Effector memory CD4-positive, alpha-beta T cell (primary cell): ENCODE measurements at places on chromosomes 7 and 10.

DNA sequence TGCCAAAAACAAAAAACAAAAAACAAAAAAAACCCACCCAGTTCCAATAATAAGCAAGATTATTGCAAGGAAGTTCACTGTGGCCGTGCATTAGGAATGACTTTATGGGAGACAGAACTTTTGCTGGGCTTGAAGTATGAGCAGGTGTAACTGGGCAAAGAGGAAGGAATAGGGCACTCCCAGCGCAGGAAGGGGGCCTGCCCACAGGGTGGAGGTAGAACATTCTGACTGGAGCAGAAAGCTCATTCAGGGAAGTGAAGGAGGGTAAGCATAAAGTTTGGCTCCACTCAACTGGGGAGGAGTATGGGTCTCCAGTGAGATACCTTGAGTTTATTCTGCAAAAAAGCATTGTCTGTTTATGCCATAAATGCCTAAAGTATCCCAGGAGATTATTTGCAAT lies 42.1 kb upstream of the WIPF3 start:
- no peak overlapping the region for H3K27ac ChIP-seq
- H3K4me3 ChIP-seq, result no peak overlapping the region
- no peaks in the 10 kb centered on the region for H3K27me3 ChIP-seq
- DNase-seq, result no peak
- no peaks in the 10 kb centered on the region for H3K36me3 ChIP-seq

DNA sequence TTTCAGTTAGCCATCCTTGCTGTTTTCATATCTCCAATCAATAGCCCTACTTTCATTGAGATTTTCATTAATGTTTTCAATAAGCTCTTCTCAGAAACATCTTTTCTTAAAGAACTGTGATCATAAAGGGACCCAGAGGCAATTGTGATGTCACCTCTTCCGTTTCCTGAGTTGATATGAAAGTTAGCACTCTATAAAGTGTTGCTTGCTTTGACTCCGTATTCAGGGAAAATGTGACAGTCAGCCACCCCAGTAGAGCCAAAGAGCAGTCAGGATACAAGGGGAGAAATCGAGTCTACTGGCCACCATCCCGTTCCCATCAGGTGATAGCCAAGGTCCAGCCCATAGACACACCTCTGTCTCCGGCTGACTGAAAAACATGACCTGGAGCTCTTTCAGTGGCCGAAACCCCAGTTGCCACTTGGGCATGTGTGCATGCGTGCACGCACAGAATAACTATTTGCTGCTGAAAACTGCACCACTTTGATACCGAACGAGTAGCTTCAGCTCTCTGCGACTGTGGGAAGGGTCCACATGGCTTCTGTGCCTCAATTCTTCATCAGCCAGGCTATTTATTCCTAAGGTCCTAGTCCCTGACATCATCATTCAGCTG lies 291.4 kb downstream of the USP6NL start:
- no peak overlapping the region for H3K27ac ChIP-seq
- H3K4me3 ChIP-seq, result no peak overlapping the region
- H3K27me3 ChIP-seq, result no peaks in the 10 kb centered on the region
- DNase-seq, result no peak
- H3K36me3 ChIP-seq, result peaks cover 83% of the 10 kb centered on the region
- H3K4me1 ChIP-seq, result peaks cover 8% of the 10 kb centered on the region

DNA sequence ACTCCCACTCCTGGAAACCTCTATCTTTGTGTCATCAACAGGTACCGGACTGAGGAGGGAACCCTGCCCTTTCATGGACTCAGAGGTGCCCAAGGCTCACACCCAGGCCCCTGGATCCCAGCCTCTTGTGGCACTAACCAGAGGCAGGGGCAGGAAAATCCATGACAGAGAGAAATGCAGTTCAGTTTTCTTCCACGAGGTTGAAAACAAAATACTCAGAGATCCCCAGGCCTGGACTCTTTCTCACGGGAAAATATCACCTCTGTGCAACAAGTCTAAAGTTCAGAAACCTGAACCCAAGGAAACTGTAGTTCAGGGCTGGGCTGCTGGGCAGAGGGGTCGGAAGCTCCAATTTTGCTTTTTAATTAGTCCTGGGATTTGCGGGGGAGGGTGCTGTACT lies 21.4 kb upstream of the OPN4 start:
- no peak overlapping the region for H3K4me3 ChIP-seq
- H3K27ac ChIP-seq, result no peak overlapping the region
- no peaks in the 10 kb centered on the region for H3K4me1 ChIP-seq
- H3K27me3 ChIP-seq, result peaks cover 14% of the 10 kb centered on the region
- H3K36me3 ChIP-seq, result no peaks in the 10 kb centered on the region
- DNase-seq, result no peak

- H3K4me1 ChIP-seq, result no peaks in the 10 kb centered on the region
- no peaks in the 10 kb centered on the region for H3K27me3 ChIP-seq
- no peak overlapping the region for H3K27ac ChIP-seq
- DNase-seq, result no peak
Measured at GRCh38 chr7:137801003-137801402, 45.8 kb downstream of the DGKI start.

DNA sequence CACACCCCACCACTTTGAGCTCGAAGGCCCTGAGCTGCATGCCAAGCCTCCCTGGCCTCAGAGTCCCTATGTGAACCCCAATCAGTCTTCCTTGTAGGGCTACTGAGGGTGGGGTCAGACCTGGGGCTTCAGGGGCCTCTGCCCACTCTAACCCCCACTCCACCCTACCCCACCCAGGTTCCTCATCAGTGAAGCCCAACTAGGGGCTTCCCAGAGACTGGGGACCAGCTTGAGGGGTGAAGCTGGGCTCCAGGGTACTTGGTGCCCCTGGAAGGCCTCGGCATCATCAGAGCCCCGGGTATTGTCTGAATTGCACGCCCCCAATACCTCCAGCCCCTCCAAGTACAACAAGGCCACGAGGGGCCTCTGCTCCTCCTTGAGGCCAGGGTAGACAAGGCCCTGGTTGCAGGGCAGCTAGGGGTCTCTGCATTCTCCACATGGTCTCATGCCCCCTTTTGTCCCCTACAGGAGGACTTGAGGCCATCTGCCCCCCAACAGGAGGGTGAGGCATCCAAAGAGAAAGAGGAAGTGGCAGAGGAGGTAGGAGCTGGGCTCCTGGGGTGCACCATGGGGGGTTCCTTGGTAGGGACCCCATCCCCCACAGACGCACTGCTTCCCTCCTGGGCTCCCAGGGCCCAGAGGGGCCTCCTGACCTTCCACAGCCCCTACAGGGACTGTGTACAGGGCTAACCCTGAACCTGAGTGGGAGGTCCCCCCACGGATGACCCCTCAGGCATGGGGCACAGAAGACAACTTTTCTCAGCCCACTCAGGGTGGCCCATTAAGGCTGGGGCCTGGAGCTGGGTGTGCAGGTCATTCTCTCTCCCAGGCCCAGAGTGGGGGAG lies 4.0 kb downstream of the SNCG start:
- no peak overlapping the region for H3K4me3 ChIP-seq
- H3K27ac ChIP-seq, result no peak overlapping the region
- peaks cover 7% of the 10 kb centered on the region for H3K4me1 ChIP-seq
- no peaks in the 10 kb centered on the region for H3K36me3 ChIP-seq

GRCh38 chr7:142812437-142813215 lies 41.9 kb downstream of the PRSS2 start:
- H3K27me3 ChIP-seq, result no peaks in the 10 kb centered on the region
- H3K4me3 ChIP-seq, result peak overlapping the region; percentile 5
- peak overlapping the region; percentile 54 for H3K27ac ChIP-seq
- DNase-seq, result no peak

- no peaks in the 10 kb centered on the region for H3K36me3 ChIP-seq
- no peak for DNase-seq
- no peak overlapping the region for H3K4me3 ChIP-seq
- no peak overlapping the region for H3K27ac ChIP-seq
- no peaks in the 10 kb centered on the region for H3K4me1 ChIP-seq
Measured at GRCh38 chr7:21767300-21767900, 178.3 kb downstream of the CDCA7L start.

- no peaks in the 10 kb centered on the region for H3K27me3 ChIP-seq
- no peaks in the 10 kb centered on the region for H3K4me1 ChIP-seq
- no peaks in the 10 kb centered on the region for H3K36me3 ChIP-seq
Measured at GRCh38 chr10:116475866-116476265, 48.2 kb downstream of the PNLIPRP3 start.

DNA sequence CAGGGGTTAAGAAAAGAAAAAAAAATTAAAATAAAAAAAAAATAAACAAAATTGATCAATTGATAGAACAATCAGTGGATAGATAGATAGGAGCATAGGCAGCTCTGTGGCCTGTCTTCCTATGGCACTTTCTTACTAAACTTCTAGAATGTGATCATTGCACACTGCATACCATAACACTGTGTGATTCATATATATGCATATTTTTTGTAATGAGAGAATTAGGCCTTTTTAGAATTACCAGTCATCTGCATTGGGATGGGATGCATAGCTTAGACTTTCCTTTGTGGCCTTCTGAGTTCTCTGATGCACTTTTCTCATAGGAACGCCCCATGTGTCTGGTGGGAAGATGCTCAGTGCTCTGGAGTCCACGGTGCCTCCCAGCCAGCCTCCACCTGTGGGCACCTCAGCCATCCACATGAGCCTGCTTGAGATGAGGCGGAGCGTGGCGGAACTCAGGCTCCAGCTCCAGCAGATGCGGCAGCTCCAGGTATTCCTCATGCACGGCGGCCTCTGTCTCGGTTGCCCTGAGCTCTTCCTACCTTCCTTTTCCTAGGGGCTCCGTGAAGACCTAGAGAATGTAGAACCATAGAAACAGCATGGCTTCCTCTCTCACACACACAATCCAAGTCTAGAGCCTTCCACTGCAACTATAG lies 222.5 kb downstream of the ARHGAP21 start:
- no peak overlapping the region for H3K4me3 ChIP-seq
- no peaks in the 10 kb centered on the region for H3K36me3 ChIP-seq
- H3K27me3 ChIP-seq, result no peaks in the 10 kb centered on the region

DNA sequence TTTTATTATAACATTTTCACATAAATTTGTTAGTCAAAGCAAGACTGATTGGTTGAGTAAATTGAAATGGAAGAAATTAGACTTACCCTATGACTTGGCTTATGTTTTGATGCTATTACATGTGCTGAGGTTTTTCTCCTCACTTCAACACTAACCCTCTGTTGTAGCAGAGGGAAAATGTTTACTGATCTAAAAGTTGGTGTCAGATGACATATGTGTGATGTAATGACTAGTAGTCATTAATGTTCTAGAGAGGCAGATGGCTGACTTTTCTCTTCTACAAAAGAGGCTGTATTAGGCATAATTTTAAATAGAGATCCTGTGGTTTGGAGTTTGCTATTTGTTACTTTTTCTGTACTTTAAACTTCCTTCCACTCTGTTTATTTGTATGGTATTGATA lies 266.0 kb downstream of the BBS9 start:
- DNase-seq, result no peak
- no peaks in the 10 kb centered on the region for H3K36me3 ChIP-seq
- H3K4me1 ChIP-seq, result no peaks in the 10 kb centered on the region
- no peaks in the 10 kb centered on the region for H3K27me3 ChIP-seq
- H3K27ac ChIP-seq, result no peak overlapping the region

GRCh38 chr7:21146642-21147423 lies 281.1 kb upstream of the SP4 start:
- H3K27ac ChIP-seq, result no peak overlapping the region
- H3K4me3 ChIP-seq, result no peak overlapping the region
- no peaks in the 10 kb centered on the region for H3K36me3 ChIP-seq
- no peaks in the 10 kb centered on the region for H3K27me3 ChIP-seq
- H3K4me1 ChIP-seq, result no peaks in the 10 kb centered on the region

GRCh38 chr7:150435390-150436073 lies 14.9 kb upstream of the GIMAP8 start:
- no peak for DNase-seq
- H3K27me3 ChIP-seq, result no peaks in the 10 kb centered on the region
- no peak overlapping the region for H3K27ac ChIP-seq

DNA sequence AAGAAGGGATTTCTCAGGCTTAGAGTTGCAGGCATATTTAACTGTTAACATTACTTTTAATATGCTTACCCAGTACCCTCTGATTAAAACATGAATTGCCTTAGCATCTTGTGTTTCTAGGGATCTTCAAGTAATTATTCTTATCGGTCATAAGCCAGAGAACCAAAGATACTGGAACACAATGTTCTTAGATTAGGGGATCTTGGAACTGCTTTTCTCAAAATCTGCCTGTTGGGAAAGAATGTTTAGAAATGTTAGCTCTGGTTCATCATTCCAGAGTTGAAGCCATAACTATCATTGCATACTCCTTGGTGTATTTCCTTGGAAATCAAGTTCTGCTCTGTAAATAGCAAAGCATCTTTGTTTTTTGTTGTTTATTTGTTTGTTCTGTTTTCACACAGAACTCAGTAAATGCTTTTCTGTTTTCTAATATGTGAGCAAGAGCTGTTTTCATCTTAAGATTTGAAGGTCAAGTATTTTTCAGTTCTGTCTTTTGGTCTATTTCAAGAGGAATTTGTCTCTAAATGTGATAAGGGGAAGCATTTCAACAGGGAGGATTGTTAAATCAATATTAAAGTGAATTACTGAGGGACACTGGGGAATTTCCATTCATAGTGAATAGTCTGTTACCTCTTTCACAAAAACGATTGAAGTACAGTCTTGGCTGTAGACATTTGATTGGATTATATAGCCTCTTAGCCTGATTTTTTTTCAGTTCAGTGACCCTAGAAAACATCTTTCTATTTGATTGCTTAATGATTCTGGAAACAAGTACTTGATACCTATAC lies 103.2 kb upstream of the CYP26C1 start:
- H3K4me1 ChIP-seq, result no peaks in the 10 kb centered on the region
- H3K27me3 ChIP-seq, result no peaks in the 10 kb centered on the region
- H3K27ac ChIP-seq, result no peak overlapping the region
- peaks cover 5% of the 10 kb centered on the region for H3K36me3 ChIP-seq
- no peak for DNase-seq

- no peaks in the 10 kb centered on the region for H3K27me3 ChIP-seq
- no peaks in the 10 kb centered on the region for H3K36me3 ChIP-seq
- DNase-seq, result no peak
- H3K4me1 ChIP-seq, result no peaks in the 10 kb centered on the region
- no peak overlapping the region for H3K27ac ChIP-seq
- no peak overlapping the region for H3K4me3 ChIP-seq
Measured at GRCh38 chr7:143504215-143504936, 26.7 kb downstream of the TAS2R41 start.

- H3K27ac ChIP-seq, result no peak overlapping the region
- no peaks in the 10 kb centered on the region for H3K4me1 ChIP-seq
- no peaks in the 10 kb centered on the region for H3K36me3 ChIP-seq
- DNase-seq, result no peak
- no peak overlapping the region for H3K4me3 ChIP-seq
Measured at GRCh38 chr10:60518745-60519144, 129.1 kb upstream of the ANK3 start.
